GM12891 (cell line): ENCODE measurements at places on chromosomes 3 and 15.

GRCh38 chr15:35195031-35195430 is 109.9 kb upstream of the NANOGP8 start:
- no peak for DNase-seq

DNA sequence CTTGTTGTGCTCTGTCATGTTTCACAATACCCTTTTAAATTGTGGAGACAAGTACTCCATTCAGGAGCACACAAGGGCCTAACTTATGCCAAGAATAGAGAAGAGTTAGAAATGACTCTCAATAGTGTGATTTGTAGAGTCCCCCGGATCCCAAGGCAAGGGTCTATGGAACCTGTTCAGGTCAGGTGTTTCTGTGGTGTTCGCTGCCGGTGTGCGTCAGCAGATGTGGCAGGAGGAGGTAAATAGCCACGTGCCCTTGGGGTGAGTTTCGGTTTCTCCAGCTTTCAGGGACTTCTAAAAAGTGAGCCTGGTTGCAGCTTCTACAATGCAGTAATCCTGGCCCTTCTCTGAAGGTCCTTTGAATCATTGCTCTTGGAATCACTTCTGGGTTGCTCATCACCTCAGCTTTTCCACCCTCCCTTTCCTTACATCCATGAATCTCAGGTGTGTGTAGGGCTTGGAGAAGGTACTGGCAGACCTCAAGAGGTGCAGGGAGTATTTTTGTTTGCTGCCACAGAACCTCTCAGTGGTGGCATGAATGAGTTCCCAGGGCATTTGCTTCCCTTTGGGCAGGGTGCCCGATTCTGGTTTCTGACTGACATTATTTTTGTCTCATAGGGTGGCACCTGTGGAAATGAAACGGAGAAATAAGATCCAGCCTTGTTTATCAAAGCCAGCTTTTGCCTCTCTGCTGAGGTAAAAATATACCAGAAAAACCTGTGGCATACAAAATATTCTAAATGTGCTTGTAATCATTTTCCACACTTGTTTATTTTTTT is 7.3 kb downstream of the ST3GAL6 start:
- DNase-seq: no peak

GRCh38 chr3:139827833-139828232 is 107.2 kb upstream of the CLSTN2 start:
- DNase-seq: no peak

- no peak for DNase-seq
These were observed 5.6 kb downstream of the RAB8B start for GRCh38 chr15:63194880-63195568.

- DNase-seq: no peak
These were observed 56.6 kb downstream of the BHLHE40 start for GRCh38 chr3:5035692-5036391.

GRCh38 chr3:189689625-189690024 is 58.4 kb downstream of the TP63 start:
- no peak for DNase-seq

DNA sequence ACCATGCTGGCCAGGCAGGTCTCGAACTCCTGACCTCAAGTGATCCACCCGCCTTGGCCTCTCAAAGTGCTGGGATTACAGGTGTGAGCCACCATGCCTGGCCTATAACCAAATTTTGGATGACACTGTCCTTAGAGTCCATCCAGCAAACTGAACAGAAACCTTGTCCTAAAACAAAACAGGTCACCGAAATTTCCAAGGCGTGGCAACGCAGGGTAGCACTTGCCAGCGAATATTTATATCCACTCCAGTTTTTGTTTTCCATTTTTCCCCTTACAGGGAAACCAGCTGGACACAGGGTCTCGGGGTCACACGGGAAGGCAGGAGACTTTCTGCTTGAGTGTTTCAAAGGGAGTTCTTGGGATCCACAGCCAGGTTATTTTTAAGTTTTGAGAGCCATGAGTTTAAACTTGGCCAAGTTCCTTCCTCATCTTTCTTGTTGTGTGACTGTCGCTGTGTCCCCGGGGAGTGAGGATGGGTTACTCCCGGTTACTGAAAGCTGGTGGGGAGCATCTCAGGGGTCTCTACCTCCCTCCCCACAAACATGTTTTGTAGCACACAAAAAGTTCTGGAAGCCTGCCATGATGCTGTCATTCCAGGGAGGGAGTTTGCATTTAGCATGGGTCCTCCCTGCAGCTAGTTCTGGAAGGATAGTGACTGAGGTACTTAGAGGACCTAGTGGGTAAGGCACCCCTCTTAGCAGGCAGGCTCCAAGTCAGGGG is 12.6 kb downstream of the LIMD1 start:
- no peak for DNase-seq
